K562 (cell line): ENCODE measurements at places on chromosomes 2 and 18.

DNA sequence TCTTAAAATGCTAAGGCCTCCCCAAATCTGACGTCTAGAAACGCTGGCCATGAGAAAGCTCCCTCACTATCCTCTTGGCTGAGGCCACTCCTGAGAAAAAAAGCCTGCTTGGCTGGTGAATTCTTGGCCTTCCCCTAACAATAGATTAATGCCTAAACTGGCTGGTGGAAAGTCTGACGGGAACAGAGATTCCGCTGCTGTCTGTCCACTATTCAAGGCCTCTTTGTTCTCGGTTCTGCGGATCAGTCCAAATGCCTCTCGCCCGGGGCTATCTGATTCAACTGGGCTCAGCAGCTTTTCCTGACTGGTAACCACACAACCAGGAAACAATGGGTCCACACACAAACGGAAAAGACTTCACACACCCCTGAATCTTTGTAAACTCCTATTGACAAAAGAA is 27.2 kb downstream of the PXDN start:
- DNase-seq = no peak

GRCh38 chr2:72694715-72695496 is 130.9 kb downstream of the EXOC6B start:
- DNase-seq = peak; percentile 8

DNA sequence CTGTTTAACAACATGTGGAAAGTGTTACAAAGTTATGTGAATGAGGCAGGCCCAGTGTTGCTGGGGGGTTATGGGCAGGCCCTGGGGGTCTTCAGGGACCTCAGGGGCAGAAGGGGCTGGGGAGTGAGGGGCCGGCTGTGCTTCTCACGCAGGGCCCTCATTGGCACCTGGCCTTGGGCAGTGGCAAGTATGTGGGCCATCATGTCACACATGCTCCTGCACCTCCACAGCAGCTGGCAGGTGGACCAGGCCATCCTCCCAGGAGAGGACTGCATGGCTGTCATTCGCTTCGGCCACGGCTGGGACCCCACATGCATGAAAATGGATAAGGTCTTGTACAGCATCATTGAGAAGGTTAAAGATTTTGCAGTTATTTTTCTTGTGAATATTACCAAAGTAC is 47.4 kb downstream of the ZNF385B start:
- no peak for DNase-seq

GRCh38 chr2:229927817-229928321 is 5.6 kb downstream of the FBXO36 start:
- DNase-seq = no peak

- no peak for DNase-seq
Measured at GRCh38 chr2:204824751-204825453, 279.6 kb downstream of the PARD3B start.

- no peak for DNase-seq
Measured at GRCh38 chr2:187855689-187856088, 301.5 kb upstream of the TFPI start.

DNA sequence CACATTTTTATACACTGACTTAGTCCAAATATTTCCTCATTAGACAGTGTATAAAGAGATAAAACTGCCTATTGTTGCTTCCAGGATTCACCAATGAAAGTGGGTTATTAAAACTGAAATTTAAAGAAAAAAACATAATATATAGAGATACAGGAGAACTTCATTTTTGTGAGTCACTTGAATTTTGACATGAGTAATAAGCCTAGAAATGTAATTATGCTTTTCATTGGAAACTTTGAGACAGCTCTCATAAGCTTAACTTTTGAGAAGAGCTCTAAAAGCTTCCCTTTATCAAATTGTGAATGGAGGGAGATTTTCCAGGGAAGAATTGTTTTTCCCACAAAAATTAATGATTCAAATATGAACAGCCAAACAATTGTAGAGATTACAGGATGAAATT is 14.1 kb downstream of the DYNC2LI1 start:
- no peak for DNase-seq

DNA sequence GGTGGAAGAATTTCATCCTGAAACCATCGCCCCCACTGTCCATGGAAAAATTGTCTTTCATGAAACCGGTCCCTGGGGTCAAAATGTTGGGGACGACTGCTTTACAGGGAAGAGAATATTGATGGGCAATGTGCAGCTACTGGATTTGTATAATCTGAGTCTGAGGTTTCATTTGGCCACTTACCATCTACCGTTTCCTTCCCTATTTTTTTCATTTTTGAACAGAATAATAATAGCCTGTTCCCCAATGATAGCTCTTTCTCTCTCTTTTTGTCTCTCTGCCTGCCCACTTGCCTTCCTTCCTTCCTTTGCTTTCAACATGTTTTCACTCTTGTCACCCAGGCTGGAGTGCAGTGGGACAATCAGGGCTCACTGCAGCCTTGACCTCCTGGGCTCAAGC is 78.3 kb upstream of the TLK1 start:
- no peak for DNase-seq

DNA sequence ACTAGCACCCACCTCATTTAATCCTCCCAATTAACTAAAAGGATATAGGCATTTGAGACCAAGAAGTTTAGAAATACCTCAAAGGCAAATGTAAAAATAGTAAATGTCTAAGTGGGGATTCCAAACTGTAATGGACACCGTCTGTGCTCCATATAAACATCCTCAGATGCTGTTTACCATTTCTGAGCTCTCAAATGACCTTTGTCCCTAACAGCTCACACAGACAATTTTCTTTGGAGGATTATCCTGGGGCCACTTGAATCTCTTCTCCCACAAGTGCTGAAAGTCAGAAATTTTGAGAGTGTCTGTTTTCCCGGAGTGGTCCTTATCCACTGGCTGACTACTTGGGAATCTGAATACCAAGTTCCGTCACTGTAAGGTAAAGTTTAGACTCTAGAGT is 1418.9 kb downstream of the LRP1B start:
- DNase-seq = no peak

DNA sequence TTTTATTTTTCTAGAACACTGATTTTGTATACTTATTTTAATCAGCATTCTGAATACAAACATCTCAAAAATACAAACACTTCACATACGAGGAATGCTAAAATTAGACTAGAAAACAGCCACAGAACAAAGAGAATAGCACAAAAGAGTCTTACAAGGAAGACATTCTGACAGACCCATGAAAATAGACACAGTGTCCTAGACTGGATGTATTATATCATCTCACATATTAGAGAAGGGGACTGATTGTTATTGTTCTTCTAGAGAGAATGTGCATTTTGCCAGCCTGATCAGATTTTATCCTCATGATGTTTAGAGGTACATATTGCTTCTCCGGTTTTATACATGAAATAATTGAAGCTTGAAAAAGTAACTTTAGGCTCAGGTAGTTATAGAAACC is 357.9 kb downstream of the DPP10 start:
- no peak for DNase-seq

GRCh38 chr18:33873112-33873511 is 295.1 kb downstream of the ASXL3 start:
- no peak for DNase-seq

DNA sequence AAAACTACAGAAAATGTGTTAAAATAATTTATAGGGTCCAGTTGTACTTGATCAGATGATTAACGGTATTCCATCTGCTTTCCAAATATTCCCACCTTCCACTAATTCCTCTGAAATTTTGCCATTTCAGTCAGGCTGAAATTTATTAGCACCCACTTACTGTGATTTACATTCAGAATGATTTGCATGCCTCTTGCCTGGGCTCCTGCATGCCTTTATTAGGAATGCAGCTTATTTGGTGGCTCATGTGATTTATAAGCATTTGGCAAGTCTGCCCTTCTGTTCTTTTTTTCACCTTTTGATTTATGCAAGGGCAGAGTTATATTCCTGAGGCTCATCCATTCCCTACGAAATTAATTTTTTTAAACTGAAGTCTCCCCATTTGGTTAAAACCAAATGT is 1594.5 kb upstream of the PIK3C3 start:
- DNase-seq = no peak

GRCh38 chr2:17792515-17792914 is 23.7 kb upstream of the MSGN1 start:
- DNase-seq = no peak

- no peak for DNase-seq
Measured at GRCh38 chr18:9766076-9766481, 58.0 kb downstream of the RAB31 start.

DNA sequence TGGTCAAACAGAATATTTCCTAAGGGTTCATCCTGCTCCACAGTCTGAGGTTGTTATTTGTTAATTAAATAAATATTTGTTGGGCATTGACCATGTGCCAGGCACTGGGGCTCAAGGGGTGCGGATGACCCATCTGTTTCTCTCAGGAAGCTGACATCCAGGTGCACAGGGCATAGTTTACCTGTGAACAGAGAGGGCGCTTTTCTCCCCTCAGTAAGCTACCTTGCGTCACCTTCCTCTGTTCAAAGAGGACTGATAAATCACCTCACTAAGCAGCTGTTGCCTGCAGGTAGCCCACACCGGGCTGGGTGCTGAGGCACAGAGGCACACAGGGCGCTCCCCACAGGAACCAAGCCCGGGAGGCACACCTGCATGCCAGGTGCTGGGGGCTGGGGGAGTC is 41.6 kb downstream of the SH3RF3 start:
- no peak for DNase-seq

GRCh38 chr2:46328829-46329228 is 31.6 kb downstream of the EPAS1 start:
- no peak for DNase-seq

- DNase-seq = no peak
Measured at GRCh38 chr2:132564065-132564464, 105.9 kb downstream of the LYPD1 start.

DNA sequence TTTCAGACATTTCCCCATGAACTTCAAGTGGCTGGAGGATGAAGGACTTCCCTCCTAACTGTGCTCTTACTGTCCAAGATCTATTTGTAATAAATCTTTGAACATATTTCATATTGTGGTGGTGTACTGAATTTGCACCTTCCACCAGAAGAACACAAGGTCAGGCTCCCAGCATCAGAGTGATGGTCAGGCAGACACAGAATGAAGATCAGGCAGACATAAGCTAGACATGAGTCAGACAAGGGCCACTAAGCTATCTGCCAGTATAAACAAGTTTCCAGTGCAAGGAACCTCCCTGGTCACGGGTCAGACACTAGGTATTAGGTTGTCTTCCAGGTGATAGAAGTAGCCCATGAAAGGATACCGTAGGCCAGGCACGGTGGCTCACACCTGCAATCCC is 20.0 kb downstream of the AQP12B start:
- no peak for DNase-seq

DNA sequence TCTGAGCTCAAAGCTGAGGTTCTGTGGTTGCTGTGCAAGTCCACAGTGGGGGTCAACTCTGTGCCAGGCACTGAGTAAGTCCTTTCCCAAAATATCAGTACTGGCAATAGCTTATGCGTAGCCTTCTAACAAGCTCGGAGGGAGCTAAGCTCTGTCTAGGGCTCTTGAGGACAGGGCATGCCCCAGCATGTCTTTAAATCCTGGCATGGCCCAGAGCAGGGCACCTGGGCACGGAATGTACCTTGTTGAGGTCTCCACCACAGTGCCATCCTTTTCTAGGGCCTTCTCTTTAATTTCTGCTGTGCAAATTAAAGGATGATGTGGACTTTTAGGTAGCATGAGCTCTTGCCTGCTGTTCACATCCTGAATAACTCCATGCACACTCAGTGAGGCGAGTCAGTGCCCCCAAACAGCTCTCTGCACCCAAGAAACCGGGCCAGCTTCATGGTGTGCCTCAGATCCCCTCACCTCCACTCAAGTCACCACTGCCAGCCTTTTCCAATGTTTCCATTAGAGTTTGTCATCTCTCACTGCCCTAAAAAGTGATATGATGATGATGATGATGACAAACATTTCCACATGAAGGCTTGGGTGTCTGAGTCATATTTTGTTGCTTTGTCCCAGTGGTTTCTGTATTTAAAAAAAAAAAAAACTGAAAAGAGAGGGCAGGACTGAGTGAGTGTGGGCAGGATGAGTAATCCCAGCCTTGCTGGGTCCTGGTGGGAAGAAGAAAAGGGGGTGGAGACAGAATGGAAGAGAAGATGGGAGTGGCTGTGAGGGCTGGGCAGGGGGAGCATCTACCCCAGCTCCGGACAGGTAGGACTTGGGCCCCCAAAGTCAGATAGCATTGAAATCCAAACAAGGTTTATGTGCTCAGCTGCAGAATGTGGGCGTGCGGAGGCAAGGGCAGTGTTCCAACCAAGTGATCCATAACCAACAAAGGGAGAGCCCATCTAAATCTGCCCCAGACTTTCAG is 78.9 kb downstream of the ZBTB7C start:
- DNase-seq = no peak

- DNase-seq = no peak
Measured at GRCh38 chr2:40433736-40434135, 18.2 kb downstream of the SLC8A1 start.

DNA sequence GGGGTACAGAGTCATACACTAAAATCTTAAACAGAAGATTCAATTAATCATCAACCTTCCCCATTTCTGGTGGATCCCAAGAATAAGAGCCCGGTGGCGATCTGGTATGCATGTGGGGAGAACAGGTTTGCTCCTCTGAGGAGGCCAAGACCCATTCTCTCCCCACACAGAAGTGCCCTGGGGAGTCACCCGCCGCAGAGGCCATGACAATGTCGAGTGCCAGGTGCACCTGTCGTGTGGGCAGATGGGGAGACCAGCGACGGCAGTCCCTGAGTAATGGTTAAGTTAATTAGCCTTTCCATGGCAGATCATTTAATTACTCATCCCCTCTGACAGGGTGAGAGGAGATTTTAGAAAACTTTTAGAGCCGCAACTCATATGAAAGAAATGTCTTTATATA is 345.0 kb downstream of the NCKAP5 start:
- DNase-seq = no peak

DNA sequence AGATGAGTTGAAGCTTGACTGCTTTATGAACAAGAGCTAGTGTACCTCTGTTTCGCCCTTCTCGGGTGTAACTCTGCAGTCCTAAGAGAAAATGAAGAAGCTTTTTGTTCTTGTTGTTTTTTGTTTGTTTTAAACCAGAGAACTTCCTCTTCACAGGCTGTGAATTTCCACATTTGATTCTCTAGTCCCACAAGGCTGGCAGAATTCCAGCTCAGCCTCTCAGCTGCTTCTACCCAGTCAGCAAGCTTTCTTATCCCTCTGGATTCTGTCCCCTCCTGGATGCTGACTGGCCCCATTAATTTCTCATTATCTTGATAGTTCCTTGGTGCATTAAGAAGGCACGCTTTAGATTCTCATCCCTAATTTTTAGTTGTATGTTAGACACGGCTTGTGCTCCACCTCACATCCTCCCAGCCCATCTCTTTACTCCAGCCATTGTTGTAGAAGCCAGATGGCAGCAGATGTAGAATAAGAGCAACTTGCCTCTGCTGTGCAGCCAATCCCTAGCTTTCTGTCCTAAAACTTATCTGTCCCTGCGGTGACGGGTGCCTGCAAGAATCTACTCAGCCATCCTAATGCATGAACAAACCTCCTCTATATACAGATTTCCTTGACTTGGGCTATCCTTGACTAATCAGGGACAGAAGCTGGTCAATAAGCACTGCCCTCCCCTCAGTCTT is 12.3 kb upstream of the RESP18 start:
- DNase-seq = no peak

- DNase-seq = no peak
Measured at GRCh38 chr2:150023044-150023443, 435.5 kb upstream of the MMADHC start.
